ENCODE measurements at places on chromosomes 3 and 15.

GRCh38 chr3:134598763-134599545, 51.9 kb downstream of the KY start:
- no peak for DNase-seq

GRCh38 chr3:101170806-101171558, 149.4 kb downstream of the IMPG2 start:
- no peak for DNase-seq

DNA sequence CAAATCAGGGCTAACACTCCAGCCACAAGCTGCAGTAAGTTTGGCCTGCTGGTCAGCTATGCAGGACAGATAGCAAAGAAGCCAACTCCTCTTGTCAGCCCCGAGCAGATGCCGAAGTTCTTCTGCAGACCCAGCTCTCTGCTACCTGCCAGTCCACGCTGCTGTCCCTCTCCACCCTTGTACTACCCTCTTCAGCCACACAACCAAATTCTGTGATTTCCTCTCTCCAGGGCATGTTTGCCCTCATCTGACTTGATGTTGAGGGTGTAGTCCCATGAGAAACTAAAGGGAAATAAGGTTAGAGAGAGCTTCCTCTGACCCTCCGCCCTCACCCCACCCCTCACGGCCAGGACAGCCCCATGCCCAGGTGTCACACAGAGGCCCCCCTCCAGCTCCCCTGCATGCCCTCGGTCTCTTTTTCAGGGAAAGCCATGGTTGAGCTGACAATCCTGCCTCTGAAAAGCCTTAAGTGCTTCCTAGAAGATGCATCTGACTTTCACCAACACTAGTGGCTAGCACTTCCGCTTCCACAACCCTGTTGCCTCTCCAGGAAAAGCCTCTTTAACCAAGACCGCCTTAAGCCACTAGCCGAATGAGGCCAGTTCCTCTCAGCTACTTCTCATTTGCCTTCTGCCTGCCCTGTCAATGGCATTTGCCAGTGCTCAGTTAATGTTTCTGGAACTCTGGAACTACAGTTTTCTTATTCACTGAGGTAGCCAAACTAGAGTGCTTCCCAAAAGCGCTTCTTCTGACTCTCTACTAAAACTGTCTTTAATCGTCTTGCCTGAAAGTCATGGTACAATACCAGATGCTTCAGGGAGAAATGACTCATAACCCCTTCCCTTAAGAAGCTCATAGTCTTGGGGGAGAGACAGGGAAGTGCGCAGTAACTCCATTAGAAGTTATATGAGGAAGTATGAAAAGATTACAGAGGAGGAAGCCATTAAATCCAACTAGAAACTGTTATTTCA, 300.4 kb upstream of the STT3B start:
- no peak for DNase-seq

DNA sequence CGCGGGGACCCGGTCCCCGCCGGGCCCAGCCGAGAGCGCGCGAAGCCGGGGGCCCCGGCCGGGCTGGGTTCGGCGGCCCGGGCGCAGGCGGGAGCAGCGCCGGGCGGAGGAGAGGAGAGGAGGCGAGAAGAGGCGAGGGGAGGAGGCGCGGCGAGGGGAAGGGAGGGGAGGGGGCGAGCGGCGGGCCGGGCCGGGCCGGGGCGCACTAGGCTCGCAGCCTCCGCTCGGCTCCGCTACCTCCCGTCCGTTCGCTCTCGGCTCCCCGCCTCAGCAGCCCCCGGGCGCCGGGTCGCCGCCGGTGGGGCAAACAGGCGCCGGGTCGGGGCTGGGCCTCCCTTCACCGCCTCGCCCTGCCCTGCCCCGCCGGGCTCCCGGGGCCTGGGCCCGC, 351 bp downstream of the INSYN1 start:
- DNase-seq, result peak; percentile 64

GRCh38 chr3:67875858-67876257, 221.4 kb upstream of the SUCLG2 start:
- DNase-seq, result no peak

GRCh38 chr15:69666441-69666882, 213.8 kb downstream of the RPLP1 start:
- no peak for DNase-seq

- no peak for DNase-seq
Observed at GRCh38 chr15:58491499-58492202, 59.9 kb downstream of the LIPC start.

- DNase-seq, result no peak
Observed at GRCh38 chr15:62565634-62566026, 400.5 kb upstream of the C2CD4B start.

DNA sequence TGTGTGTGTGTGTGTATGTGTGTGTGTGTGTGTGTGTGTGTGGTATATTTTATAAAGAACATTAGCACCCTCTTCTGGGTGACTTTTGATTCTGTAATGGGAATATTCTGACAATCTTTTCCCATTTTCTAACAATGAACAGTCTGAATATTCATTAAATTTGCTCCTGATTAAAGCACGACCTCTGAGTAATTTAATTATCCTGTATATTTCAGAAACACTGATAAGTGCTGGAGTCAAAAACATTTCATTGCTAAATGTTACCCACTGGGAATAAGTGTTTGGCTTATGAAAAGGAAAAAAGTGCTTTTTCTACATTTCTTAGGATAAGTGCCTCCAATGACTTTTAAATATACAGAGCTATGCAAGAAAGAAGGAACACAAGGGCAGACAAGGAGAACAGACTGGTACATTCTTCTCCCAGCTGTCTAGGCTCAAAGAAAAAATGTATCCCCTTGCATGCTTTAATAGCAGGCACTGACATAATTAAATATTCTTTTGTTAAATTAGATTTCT, 32.3 kb upstream of the SYNPR start:
- no peak for DNase-seq

DNA sequence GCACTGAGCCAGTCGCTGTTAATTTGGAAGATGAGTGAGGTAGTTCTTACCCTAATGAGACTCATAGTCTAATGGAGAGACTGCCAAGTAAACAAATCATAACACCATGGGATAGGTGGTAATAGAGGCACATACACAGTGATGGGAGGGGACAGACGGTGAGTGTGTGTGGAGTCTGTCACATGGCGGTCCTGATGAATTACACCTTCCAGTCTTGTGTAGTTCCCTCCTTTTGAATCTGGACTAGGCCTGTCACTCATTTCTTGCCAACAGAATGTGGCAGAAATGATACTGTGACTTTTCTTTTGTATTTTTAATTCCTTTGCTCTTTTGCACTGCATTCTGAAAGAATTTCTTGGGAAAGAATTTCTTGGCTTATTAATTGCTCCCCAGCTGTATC, 78.1 kb downstream of the NR1D2 start:
- no peak for DNase-seq

DNA sequence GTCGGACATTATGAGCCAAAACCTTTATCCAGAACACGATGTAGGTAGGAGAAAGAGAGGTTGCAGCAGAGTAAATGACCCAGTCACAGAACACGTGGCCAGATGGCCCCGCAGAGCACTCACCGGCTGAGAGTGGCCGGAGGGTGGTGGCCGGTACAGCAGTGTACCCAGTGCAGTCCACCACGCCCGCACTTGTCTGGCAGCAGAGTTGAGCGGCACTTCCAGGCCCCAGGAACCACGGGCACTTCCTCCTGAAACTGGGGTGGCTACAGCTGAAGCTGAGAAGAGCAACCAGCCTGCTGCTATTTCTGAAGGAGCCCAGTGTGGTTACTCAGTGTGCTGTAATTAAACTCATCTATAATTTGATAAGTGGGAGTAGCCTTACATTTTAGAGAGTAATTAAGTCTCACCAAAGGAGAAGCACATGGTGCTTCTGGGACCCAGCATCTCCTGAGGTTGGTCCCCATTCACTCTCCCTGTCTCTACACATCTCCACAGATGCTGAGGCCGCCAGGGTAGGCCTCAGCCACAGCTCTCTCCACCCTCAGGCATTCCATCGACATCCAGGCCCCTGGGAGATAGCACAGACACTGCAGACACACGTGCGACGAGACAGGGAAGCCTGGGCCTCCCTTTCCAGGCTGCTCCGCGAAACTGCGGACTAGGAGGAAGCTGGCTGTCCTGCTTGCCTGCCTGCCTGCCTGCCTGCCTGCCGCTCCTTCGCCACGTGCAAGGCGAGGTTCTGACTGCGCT, 49.8 kb downstream of the BDH1 start:
- DNase-seq, result no peak

DNA sequence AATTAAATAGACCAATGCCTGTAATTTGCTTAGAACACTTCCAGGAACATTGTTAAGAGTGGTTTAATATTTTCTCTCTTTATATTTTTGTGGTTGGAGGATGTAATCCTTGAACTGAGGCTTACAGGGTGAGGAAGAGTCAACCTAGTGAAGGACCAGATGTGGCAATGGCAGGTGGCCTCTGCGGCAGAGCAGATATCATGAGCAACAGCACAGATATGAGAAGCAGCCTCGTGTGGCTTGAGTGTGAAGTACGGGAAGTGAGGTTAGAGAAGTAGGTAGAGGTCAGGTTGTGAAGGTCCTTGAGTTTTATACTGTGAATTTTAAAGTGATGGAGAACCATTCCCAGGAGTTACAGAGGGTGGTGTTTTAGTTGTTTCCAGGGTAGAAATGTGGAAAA, 417.6 kb upstream of the SUCLG2 start:
- DNase-seq, result no peak

GRCh38 chr3:130601442-130601971, 84.5 kb downstream of the COL6A6 start:
- no peak for DNase-seq

DNA sequence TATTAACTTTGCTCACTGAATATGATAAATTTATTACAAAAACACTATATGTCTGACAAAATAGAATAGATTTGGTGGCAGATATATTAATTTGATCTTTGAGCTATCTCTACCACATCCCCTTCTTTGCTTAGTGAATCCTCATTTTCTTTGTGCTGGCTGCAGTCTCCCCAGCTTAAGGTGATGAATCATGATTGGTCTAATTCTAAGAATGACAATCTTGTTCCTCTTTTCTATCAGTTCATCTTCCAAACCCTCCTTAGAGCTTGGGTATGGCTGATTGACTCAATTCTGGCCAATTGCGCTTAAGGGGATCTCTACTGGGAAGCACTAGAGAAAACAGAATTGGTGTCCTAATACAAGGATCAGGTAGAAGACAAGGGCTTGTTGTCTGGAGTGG, 309.6 kb upstream of the GOLIM4 start:
- no peak for DNase-seq

DNA sequence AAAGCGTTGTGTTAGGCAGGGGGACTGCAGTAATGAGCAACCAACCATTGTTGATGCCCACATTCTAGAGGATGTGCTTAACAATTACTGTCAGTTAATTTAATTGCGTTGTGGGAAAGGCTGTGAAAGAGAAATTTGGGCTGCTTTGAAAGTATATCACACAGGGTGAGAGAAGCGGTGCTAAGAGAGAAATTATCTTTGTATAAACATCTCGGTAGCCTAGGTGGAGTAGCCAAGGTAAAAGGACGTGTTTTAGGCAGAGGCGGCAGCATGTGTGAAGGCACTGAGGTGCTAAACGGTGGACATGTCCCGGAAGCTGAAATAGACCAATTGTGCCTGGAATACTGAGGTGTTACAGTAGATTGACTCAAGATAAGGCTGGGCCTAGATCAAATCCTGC, 71.9 kb downstream of the UBE2E2 start:
- no peak for DNase-seq

DNA sequence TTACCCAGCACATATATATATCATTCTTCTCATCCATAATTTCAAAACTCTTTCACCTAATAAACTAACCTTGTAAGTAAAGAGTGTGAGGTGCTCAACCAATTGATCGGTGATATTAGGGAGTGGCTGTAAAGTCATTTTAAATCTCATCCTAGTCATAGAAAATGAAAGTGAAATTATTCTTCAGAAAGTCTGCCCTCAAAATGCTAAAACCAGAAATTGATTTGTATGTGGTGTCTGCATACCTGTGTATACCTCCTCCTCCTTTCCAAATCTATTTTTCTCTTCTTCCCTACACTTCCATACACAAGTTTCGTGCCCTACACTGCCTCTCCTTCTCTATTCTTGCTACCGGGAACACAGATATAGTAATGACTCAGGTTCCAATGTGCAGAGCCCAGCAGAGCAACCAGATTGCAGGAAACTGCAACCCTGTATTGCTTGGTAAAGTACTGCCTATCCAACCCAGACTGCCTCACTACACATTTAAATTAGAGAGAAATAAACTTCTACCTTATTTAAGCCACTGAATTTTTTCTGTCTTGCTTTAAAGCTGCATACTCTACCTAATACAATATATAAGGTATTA, 7.4 kb upstream of the TBC1D5 start:
- DNase-seq, result no peak

DNA sequence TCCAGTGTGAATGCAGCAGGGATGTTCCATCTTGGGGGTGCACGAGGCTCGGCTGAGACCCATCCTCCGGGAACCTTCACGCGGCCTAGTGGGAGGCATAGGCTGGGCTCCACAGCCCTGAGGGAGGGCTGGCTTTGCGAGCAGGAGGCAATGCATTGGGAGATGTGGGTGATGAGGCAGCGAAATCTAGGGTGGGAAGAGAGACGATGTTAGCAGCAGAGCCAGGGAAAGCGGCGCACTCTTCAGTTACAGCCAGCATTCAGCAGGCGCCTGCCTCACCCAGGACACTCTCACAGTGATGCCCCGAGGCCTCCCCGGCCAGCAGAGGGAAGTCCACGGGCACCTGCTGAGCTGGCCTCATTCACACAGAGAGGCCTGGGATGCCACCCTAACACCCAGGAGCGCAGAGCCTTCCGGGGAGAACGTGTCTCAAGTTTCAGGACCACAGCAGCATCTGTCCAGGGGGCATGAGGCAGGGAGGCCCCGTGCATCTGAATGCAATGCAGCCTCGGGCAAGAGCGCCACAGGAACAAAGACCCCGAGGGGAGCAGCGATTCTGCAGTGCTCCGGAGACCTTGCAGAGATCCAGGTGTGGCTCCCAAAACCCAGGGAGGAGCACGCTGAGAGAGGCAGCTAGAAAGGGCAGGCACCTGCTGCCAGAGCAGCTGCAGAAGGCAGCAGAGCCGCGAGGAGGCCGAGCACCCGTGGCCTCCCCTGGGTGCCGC, 102.4 kb downstream of the NUP210 start:
- no peak for DNase-seq

GRCh38 chr15:33243393-33243792, 48.9 kb upstream of the FMN1 start:
- no peak for DNase-seq

DNA sequence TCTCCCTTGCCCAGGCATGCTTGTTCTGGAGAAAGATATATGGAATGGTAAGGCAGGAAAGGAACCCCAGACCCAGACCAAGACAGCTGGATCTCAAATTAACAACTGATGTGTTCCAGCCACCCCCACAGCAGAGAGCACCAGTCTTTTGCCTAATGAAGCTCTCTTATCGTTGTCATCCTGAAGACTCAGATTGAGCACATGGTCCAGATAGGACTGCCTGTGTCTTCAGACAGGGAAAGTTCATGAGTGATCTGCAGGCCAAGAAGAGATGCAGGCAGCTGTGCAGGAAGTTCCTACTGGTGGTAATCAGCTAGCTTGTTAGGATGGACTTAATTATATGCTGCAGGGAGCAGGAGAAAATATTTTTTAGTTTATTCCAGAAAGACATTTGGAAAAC, 53.3 kb downstream of the PPP2R3A start:
- DNase-seq, result no peak

- no peak for DNase-seq
Observed at GRCh38 chr15:42148808-42149492, 7.5 kb downstream of the PLA2G4F start.

Measured in AG08396 (cell line).